Putamen (tissue), 1 donor: ENCODE measurements at places on chromosomes 1 and 21.

DNA sequence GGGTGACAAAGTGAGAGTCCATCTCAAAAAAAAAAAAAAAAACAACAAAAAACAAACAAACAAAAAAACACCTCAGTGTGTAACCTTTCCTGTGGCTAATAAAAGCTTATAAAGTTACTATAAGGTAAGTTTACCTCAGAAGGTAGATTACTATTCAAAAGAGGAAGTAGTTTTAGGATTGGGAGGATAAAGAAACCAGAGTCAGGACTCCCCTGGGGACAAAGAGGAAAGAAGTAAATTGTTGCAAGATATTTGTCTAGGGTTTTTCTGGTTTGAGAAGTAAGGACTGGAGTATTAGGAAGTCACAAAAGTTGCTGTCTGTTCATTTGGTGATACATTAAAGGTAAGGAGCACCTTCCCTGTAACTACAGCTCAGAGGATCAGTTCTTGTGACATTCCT lies 23.8 kb upstream of the CENPF start:
- DNase-seq = no peak

- DNase-seq = no peak
Measured at GRCh38 chr1:28115267-28115666, 26.9 kb upstream of the EYA3 start.

DNA sequence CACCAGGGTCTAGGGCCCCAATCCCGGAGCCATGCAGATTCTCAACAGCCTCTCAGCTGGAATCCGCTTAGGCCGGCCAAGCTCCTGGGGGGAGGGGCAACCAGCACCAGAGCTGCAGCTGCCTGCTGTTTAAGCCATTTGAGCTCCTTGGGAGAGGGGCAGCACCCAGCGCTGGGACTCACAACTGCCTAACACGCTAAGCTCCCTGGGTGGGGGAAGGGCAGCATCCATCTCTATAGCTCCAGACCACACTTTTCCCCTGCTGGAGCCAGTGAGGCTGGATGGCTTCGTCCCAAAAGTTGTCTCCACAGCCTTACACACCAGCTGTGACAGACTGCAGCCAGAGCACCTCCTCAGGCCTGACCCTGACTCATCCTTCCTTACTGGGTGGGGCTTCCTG lies 6.9 kb upstream of the PTGFR start:
- no peak for DNase-seq

- no peak for DNase-seq
Measured at GRCh38 chr1:54486907-54487306, 61.1 kb upstream of the ACOT11 start.

GRCh38 chr1:208136459-208137182 lies 107.6 kb downstream of the PLXNA2 start:
- DNase-seq = no peak
